Ammon's horn (tissue), 1 donor: ENCODE measurements at places on chromosomes 7 and 10.

- no peak for DNase-seq
Measured at GRCh38 chr7:95238252-95238943, 85.9 kb downstream of the PON1 start.

- no peak for DNase-seq
Measured at GRCh38 chr10:123385508-123386080, 231.4 kb downstream of the BUB3 start.

DNA sequence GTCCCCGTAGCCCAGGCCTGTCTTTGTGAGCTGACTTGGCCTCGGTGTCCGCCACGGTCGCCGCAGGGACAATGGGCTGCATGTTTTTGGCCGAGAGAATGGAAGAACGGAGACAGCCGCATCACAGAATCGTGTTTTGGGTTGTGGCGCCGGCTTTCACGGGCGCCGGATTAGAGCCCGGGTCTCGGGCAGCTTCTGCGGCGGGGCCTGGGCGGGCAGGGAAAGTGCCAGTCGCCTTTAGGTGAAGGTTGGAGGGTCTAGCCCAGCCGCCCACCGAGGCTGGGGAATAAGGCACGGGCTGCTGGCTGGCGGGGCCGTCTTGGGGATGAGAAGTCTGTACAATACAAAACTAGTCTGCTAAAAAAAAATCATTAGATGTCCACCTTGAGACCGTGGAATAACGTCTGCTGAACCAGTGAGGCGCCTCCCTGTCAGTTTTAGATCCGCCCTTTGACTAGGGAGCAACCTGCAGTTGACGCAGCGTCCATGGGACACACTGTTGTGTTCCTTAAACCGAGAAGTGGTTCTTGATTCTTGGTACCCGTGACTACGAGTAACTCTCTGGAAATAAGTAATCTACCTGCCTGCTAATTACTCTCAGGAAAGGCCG lies 577 bp downstream of the DNAJB9 start:
- peak; percentile 51 for DNase-seq

DNA sequence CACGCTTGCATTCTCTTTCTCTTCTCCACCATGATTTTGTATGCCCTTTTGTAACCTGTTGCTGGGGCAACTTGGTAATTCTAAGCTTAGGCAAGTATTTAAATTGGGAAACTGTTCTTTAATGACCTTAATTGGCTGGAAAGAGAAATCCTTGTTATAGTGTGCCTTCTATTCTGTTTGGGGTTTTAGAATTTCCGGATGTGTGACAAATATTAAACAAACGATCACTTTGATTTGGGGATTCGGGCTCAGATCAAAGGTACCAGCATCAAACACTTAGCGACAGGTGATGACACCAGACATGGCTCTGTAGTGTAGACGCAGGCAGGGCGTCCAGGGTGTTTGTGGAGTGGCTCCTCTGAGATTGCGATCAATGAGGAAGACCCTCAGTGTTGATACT lies 55.0 kb downstream of the RAB11FIP2 start:
- DNase-seq: peak; percentile 12

DNA sequence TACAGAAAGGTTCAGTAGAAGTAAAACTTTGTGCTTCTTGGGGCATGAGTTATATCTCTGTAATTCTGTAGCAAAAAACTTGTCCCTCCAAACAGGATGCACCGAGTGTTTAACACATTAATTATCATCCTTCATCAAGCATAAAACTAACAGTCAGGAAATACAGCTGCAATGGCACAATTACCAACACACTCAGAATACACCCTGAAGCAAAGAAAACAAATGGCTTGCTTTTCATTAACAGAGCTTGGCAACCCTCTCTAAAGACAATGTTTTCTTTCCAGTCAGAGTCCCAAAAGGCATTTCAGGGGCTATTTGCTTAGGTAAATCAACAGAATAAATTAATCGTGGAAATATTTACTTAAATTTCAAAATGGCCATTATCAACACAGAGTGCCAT lies 107.7 kb downstream of the ICA1 start:
- no peak for DNase-seq

DNA sequence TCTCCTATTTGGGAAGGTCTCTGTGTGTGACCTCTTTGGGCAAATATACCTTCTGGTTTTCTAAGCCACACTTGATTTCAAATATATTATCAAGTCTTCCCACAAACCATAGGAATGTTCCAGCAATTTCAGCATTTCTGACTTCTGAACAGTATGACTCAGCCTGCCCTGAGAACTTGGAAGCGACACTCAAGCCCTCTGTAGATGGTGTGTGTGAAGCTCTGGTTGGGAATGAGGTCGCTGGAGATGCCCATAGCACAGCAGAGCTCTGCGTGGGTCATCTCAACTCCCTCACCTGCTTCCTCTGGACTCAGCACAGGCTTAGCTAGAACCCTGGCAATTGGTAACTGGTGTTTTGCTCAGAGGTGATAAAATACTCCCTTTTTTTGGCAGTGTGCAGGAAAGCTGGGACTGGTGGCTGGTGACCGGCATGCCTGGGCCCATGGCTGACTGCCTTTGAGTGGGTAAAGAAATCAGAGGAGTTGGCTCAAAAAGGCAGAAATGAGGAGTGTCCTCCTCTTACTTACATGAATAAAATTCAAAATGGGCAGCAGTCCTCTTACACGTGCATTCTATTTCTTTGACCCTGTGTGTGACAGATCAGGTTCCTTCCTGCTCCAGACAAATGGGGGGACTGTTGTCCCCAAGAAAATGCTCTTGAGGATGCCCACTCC lies 87.5 kb upstream of the NRP1 start:
- DNase-seq: no peak
